Lower leg skin (tissue), 4 donors: ENCODE measurements at places on chromosomes 4 and X. TPM values are rescaled to one million over a fixed set of nuclear protein-coding genes. Genes with fewer than 3 reads are reported as not detected.

DNA sequence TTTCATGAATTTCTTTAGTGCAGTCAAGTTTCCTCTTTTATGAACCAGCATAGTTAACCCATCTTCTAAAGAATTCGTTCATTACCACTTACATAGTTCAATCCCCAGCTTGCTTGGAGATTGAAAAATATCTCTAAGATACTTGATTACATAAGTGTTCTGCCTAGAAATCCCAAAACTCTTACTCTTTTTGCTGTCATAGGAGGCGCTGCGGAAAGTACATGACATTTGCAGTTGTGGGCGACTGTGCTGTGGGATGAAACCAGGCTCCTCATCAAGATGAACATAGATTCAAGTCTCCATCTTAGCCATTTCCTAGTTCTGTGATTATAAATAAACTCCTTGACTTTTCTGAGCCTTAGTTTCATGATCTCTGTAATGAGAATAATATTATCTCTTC, 107.1 kb upstream of the SORBS2 start:
- no peak for DNase-seq

DNA sequence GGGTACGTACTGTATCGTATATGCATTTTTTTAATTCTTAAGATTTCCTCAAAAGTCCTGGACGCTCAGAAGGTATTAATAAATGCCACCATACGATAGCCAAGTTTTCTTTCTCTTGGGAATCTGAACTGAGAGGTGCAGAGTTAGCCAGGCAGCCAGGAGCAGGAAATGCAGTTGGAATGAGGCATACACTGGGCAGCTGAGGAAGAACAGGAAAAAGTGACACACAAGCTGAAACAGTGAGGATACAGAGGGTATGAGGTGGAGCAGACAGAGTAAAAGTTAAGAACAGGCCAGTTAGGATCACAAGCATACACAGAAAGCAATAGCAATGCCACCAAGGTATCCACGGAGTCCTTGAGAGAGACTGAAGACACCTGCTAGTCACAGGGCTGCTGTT, 13.4 kb downstream of the UFSP2 start:
- DNase-seq, result no peak

DNA sequence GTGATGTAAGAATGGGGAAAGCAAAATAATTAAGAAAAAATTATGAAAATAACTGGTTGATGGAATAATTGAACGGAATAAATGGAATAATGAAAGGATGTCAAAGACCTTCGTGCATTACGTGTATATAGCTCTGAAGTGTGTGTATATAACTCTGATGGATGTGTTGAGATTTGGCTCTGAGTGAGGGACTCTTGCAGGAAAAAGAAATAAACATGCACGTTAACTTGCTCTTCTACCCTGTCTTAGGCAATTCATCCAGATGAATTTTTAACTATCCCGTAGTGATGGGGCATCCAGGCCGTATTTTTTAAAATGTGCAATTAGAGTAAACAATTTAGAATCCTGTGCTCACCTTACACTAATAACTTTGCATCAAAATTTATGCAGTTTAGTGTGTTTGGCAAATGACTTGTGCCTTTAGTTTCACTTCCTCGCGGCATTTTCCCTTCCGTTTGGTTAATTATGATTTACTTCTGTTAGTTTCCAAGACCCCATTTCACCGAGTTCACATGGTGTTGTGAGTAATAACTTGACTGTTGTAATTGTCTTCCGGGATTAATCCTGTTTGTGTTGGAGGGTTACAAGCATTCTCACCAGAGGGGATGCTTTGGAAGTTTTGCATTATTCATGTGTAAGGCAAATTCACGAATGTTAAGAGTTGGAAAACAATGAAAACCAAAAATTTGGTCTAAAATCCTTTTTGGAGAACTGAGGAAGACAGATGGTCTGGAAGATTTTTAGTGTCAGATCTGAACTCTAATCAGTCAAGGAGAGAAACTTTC, 256.5 kb upstream of the FAT1 start:
- DNase-seq, result no peak

SHROOM3 gene
- total RNA-seq, result 88.8 TPM

DNA sequence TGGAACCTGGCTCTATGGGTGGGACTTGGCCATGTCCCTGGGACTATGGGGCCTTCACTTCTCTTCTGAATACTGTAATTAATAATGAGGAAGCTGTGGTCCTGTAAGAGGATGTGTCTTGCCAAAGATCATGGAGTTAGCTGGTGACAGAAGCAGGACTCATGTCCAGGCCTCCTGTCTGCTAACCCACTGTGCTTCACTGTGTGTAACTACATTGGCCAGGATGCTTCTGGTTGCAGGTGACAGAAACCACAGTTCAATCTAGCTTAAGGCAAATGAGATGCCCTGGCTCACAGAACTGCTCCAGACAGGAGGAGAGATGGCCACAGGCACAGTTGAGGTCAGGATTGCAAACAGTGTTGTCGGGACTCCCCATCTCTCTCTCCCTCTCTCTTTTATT, 3.1 kb downstream of the MTMR1 start:
- no peak for DNase-seq

- DNase-seq, result no peak
Observed at GRCh38 chr4:8874003-8874895, 2.6 kb upstream of the HMX1 start.
